ENCODE measurements at places on chromosomes 7 and 10.

- DNase-seq: no peak
Observed at GRCh38 chr10:91883549-91884444, 25.5 kb downstream of the FGFBP3 start.

DNA sequence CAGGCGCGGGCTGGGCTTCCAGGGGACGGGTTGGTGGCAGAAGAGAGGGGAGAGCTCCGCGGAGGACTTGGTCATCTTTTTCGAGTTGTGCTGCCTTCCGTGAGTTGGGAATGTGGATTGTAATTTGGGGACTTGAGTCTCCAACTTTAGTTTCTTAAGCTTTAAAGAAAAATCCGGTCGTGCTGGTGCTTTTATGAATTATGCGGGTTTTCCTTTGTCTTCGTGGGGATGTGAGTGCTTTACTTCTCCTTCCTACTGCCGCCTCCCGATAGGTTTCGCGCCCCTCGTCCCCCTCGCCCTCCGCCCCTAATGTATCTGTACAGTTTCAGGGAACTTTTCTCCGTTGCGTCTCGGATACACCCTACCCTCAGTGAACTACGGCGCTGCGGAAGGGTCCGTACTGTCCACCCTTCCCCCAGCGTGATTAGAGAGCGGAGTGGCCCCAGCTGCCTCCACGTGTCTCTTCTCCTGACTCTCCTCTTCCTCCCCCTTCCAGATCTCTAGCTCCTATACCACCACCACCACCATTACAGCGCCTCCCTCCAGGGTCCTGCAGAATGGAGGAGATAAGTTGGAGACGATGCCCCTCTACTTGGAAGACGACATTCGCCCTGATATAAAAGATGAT lies 649 bp downstream of the SCD start:
- DNase-seq: no peak

DNA sequence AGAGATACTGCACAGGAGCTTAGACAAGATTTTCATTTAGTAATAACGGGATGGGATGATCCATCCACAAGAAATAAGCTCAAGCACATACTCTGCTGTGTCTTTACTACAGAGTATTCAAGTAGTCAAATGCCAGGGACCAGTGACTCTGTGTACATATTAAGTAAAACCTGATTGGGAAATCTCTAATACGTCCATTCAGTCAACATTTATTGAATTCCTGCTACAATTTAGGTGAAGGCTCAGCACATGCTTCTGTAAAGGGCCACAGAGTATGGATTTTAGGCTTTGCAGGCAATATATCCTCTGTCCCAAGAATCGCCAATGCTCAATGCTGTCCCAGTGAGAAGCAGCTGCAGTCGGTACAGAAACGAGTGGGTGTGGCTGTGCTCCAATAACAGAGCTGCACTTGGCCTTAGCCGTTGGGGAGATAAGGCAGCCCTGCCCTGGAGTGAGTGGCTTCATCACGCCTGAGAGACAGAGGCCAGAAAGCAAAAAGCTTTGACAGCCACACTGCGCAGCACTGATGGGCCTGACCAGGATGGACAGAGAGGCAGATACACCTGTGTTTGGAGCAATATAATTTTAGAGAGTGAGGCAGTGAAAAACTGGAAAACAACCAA lies 186.8 kb downstream of the PARD3 start:
- no peak for DNase-seq

DNA sequence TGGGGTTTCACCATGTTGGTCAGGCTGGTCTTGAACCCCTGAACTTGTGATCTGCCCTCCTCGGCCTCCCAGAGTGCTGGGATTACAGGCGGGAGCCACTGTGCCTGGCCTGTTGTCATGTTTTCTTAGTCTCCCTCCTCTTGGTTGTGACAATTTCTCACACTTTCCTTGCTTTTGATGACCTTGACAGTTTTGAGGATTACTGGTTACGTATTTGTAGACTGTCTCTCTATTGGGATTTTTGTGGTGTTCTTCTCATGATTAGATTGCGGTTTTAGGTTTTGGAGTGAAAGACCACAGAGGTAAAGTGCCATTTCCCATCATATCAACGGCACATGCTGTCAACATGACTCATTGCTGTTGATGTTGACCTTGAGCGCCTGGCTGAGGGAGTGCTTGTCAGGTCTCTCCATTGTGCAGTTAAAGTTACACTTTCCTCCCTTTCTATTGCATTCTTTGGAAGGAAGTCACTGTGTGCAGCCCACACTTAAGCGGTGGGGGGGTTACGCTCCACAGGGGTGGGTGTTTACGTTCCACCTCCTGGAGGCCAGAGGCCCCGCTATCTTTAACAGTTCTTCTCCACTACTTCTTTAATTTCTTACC lies 10.8 kb downstream of the NEURL1 start:
- no peak for DNase-seq

DNA sequence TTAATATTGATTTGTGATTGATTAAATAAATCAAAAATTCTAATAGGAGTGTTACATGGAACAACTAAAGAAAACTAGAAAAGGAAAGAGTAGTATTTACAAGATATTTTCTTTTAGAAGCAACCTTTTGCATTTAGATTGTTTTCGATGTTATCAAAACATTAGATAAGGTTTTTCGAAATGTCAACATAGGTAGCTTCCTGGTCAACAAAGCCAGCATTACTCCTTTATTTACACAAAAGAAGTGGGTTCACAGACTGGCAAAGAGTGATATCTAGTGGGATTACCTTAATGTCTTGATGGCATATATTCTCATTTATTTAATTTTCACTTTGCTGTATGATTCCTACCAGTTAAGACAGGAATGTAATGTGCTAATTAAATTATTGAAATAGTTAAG lies 117.3 kb upstream of the TEX47 start:
- no peak for DNase-seq

- DNase-seq: no peak
Observed at GRCh38 chr7:139570119-139570518, 46.6 kb downstream of the CLEC2L start.

- no peak for DNase-seq
Observed at GRCh38 chr7:44226396-44226753, 25.6 kb downstream of the YKT6 start.

GRCh38 chr7:155489862-155490696 lies 32.1 kb downstream of the EN2 start:
- DNase-seq: no peak

GRCh38 chr7:105752671-105753275 lies 123.6 kb downstream of the ATXN7L1 start:
- no peak for DNase-seq

- DNase-seq: no peak
Observed at GRCh38 chr10:15241306-15241705, 72.8 kb upstream of the NMT2 start.

DNA sequence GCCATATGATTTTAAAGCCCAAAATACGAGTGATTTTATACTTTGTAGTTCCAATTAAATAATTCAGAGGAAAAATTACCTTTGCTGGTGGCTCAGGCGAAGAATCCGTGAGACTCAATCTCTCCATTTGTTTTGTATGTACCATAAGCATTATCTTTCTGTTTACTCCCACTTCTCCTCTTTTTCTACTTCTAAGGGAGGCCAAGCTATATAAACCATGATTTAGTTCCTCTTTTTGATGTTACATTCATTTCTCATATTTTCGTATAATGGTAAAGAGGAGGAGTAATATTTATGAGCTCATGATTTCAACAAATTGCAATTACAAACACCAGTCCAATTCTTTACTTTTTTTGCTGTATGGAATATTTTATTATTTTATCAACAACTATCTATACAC lies 50.6 kb upstream of the TES start:
- DNase-seq: no peak
